ENCODE measurements at places on chromosomes 16 and 17.

- DNase-seq = peak; percentile 76
Measured at GRCh38 chr16:67415872-67416793, at the start of gene ZDHHC1. ZDHHC1 (minus strand) TSS chr16:67416477; CDS start chr16:67407775, 8,702 bp downstream.

- DNase-seq = no peak
Measured at GRCh38 chr17:57605675-57606105, 139.4 kb downstream of the CCDC182 start.

- DNase-seq = no peak
Measured at GRCh38 chr16:73355981-73356380, 308.1 kb upstream of the ZFHX3 start.

GRCh38 chr17:38867179-38867967 lies 2.5 kb upstream of the LASP1 start:
- peak; percentile 57 for DNase-seq

- peak; percentile 18 for DNase-seq
Measured at GRCh38 chr17:44438636-44439035, 49.2 kb upstream of the ITGA2B start.

- peak; percentile 87 for DNase-seq
Measured at GRCh38 chr16:31868691-31869167, 4.9 kb upstream of the ZNF267 start.

GRCh38 chr16:11634312-11634711 lies 33.9 kb upstream of the SNN start:
- no peak for DNase-seq

DNA sequence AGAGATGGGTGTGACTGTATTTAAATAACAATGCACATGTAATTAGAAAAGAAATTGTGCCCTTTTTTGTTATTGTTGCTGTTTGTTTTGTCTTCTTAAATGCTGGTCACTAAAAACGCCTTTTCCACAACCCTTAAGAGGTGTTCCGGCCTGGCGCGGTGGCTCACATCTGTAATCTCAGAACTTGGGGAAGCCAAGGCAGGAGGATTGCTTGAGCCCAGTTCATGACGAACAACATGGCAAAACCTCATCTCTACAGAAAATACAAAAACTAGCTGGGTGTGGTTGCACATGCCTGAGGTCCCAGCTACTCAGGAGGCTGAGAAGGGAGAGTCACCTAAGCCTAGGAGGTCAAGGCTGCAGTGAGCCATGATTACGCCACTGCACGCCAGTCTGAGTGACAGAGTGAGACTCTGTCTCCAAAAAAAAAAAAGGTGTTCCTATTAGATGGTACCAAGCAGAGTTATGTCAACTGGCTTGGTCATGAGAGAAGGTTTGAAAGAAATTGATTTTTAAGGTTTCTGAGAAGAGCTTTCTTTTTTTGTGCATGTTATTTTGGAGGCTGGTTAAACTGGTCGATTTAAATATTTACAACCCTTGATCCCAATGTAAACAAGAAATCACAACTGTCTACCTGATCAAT lies 23.5 kb upstream of the RFFL start:
- peak; percentile 30 for DNase-seq

- DNase-seq = no peak
Measured at GRCh38 chr17:6843241-6843880, 11.8 kb upstream of the TEKT1 start.

DNA sequence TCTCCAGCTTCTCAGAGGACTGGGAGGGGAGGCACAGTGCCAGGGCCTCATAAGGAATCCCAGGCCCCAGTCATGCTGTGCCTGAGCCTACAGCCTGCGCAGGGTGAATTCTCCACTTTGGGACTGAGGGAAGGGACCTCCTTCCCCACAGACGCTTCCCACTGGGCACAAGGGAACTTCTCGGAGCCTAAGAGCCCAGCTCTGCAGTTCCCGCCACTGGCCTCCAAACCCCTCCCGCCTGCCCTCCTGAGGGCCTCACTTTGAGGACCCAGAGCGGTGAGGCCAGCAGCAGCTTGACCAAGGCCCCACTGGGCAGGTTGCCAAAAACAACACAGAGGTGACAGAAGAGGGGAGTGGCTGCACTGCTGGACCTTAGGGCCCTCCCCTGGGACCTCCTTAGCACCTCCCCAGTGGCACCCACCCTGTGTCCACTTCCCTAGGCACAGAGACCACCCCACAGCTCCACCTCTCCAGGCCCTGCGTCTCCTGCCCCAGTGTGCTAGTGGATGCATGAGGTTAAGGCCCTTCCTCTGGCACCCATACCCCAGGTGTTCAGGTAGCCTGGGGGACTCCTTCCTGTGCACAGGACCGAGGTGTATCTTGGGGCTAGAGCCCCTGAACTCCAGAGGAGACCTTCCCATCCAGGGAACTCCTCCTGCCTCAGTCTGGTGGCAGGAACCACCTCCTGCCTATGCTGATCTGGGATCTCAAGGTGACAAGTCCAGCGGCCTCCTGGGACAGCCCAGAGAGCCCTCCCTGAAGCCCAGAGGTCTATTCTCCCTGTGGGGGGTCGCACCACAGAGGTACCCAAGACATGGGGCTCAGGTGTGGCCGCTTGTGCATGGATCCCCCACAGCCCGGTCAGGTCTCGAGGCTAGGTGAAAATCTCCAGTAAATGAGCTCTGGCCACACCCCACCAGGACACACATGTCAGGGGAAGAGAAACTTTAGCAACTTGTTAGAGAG lies 3.4 kb downstream of the CASKIN2 start:
- DNase-seq = no peak

Data from transverse colon (tissue), 4 donors.